Sciatic nerve (tissue), 2 donors: ENCODE measurements at places on chromosomes 5 and 9.

DNA sequence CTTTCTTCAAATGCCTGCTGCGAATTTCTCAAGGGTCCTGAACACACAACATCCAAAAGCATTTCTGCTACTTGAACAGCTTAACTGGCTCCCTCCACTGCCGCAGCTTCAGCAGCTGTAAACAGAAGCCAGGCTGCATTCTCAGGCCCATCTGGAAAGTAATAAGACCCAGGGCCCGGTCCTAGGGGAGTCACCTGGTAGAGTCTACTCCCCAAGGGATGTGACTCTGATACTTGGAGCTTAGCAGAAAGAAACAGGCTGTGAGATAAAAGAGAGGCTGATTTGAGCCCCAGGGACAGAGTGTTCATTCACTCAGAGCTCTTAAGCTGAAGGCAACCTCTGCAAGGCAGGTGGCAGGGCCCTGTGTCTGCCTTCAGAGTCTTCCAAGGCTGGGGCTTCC lies 356.8 kb downstream of the SPOCK1 start:
- DNase-seq = no peak

DNA sequence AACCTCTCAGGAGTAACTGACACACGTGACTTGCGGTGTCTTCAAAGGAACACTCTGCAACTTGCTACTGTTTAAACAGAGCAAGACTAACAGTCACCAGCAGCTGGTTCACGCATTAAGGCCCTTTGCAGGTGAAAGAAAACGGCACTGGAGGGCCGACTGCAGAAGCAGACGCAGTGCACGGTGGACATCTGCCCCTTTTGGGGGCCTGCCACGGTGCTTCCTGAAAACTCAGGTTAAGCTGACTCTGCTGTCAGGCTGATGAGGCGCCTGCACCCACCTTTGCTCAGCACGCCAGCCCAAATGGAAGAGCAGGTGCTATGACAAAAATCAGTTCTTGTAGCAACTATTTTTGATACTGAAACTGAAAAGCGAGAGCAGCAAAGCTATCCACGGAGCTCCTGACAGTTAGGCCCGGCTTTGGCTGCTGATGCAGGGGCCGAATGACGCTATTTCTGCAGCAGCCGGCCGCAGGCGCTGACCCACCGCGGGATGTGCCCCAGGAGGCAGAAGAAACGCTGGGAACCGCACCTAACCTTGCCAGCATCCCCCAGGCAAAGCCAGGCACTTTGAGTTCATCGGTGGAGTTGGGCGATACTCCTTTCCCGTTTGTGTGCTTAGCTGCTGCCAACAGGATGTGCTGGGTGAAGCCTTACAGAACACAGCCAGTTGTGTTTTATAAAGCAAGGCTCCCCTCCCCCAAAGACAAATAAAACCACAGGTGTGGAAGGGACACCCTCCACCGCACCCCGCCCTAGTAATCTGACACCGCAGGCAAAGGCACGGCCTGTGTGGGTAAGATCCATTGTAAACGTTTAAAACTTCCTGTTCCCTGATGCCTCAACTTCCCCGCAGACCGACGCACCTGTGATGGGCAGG lies 21.1 kb upstream of the TERT start:
- no peak for DNase-seq

- DNase-seq = no peak
Measured at GRCh38 chr9:121464968-121465367, 34.7 kb downstream of the GGTA1 start.

GRCh38 chr9:76138360-76138759 lies 247.9 kb downstream of the PCSK5 start:
- DNase-seq = no peak

GRCh38 chr5:147391781-147392180 lies 118.1 kb downstream of the DPYSL3 start:
- peak; percentile 61 for DNase-seq

GRCh38 chr9:133114886-133115603 lies 6.0 kb downstream of the RALGDS start:
- DNase-seq = peak; percentile 55

- no peak for DNase-seq
Measured at GRCh38 chr5:17096952-17097695, 120.3 kb upstream of the BASP1 start.

DNA sequence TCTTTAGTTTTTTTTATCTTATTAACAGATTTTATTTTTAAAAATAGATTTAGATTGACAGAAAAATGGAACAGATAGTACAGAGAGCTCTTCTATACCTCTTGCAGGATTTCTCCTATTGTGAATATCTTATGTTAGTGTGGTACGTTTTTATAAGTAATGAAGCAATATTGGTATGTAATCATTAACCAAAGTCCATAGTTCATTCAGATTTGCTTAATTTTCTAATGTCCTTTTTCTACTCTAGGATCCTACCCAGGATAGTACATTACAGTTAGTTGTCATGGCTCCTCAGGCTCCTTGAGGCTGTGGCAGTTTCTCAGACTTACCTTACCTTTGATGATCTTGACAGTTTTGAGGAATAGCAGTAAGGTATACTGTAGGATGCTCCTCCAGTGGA lies 30.4 kb downstream of the PPP2R2B start:
- no peak for DNase-seq

GRCh38 chr9:98727428-98727827 lies 18.7 kb upstream of the GABBR2 start:
- DNase-seq = no peak

DNA sequence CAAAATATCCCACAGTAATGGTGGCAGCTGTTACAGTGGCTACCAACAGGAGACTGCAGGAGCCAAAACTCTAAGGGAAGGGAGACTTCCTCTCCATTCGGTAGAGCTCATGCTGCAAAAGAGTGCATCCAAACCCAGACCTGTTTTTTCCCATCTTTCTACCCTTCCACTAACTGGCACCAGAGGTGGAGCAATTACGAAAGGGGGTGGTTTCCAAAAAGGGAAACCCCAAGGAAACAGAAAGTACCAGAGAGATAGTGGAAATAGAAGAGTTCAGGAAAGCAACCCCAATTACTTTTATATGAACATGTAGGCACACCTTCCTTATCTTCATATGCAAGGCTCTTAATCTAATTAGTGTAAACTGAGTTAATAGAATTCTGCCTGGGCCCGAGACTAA lies 7.3 kb upstream of the WDR41 start:
- DNase-seq = no peak

GRCh38 chr9:121598965-121599871 lies 52.2 kb upstream of the DAB2IP start:
- DNase-seq = no peak

- no peak for DNase-seq
Measured at GRCh38 chr9:76370396-76371023, 23.7 kb downstream of the RFK start.

DNA sequence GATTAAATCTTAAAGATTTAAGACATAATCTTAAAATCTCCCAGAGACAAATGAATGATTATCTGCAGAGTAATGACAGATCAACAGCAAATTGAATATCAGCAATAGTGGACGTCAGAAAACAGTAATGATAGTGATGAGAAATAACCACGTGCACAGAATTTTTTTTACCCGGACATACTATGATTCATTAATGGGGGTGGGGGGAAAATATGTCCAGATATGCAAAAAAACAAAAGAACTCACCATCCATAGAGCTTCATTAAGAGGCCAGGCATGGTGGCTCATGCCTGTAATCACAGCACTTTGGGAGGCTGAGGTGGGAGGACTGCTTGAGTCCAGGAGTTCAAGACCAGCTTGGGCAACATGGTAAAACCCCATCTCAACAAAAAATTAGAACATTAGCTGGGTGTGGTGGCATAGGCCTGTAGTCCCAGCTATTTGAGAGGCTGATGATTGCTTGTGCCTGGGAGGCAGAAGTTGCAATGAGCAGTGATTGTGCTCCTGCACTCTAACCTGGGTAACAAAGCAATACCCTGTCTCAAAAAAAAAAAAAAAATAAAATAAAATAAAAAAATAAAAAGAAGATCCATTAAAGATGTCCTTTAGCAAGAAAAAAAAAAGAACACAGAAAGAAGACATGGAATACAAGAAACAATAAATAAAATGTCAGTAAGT lies 30.9 kb upstream of the SHOC1 start:
- DNase-seq = no peak

- DNase-seq = no peak
Measured at GRCh38 chr9:124368692-124369091, 46.5 kb downstream of the PSMB7 start.

DNA sequence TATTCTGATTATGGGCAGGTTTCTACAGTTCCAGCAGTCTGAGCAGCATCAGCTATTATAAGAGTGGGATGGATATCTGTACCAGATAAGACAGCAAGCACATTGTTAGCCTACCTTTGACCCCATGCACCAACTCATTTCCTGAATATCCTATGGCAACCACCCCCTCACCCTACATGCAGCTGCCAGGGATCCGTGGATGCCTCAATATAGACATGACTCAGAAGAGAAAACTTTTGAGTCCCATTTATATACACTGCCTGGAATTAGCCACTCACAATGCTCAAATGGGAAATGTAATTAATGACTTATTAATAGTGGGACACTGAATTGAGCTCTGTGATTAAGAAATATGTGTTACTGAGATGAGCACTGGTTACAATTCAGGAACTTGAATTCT lies 124.4 kb downstream of the SSBP2 start:
- DNase-seq = no peak

DNA sequence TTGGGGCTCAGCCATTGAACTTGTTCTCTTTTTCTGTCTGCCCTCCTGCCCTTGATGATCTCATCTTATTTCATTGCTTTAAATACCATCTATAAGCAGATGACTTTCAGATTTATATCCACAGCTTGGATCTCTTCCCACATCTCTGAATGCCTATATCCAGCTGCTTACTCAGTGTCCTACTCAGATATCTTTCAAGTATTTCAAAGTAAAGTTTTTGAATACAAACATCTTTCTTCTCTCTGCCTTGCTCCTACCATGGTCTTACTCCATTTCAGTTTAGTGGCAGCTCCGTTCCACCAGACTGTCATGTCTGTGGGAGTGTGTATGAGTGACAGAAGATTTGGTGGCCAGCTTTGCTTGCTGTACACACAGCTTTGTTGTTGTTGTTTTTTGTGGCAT lies 59.7 kb downstream of the ERBIN start:
- DNase-seq = no peak

- DNase-seq = no peak
Measured at GRCh38 chr9:8078641-8079140, 279.1 kb upstream of the DMAC1 start.

DNA sequence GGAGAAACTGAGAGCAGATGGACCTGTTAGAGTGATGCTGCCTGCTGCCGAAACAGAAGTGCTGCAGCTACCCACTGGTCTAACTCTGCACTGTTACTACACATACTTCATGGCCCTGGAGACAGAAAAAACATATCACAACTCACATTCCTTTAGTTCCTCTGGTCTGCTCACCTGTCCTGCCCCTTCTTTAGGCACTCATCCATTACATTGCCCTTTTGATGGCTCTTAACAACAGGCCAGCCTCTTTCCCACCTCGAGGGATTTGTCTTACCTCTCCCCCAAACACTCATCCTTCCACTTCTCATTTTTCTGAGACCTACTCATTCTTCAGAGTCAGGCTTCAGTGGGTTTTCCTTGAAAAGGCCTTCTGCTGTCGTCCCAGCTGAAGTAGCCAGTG lies 49.2 kb downstream of the KCTD16 start:
- DNase-seq = no peak
